ENCODE measurements at places on chromosomes 1 and 21. TPM values are rescaled to one million over a fixed set of nuclear protein-coding genes. Genes with fewer than 3 reads are reported as not detected.

DNA sequence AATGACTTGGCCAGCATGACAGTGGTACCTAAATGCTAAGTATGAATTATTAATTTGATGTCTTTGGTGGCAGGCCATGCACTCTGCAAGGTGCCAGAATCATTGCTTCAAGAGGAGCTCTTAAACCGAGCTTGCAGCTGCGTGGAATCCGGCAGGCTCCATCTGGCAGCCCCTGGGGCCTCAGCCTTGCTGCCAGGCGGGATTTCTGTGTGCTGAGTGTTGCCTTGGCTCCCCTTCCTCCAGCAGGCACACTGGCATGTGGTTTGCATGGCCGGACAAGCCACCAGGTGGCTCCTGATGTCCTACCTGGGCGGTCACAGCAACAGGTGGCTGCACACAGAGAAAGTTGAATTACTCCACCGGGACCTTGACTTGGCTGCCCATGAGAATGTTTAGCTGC lies 155.4 kb downstream of the URB2 start:
- no peaks in the 10 kb centered on the region for H3K36me3 ChIP-seq
- H3K4me3 ChIP-seq = no peak overlapping the region
- H3K27ac ChIP-seq = no peak overlapping the region
- H3K4me1 ChIP-seq = no peaks in the 10 kb centered on the region

- H3K27ac ChIP-seq = no peak overlapping the region
- no peaks in the 10 kb centered on the region for H3K4me1 ChIP-seq
- no peak overlapping the region for H3K4me3 ChIP-seq
Observed at GRCh38 chr1:204917802-204918201, 47.1 kb downstream of the NFASC start.

- H3K4me3 ChIP-seq = no peak overlapping the region
- H3K4me1 ChIP-seq = no peaks in the 10 kb centered on the region
- H3K27me3 ChIP-seq = peaks cover 11% of the 10 kb centered on the region
Observed at GRCh38 chr1:197066277-197066676, 783 bp downstream of the F13B start.

- peaks cover 1% of the 10 kb centered on the region for H3K36me3 ChIP-seq
- no peak overlapping the region for H3K27ac ChIP-seq
- no peak for DNase-seq
Observed at GRCh38 chr1:227305894-227306626, 12.2 kb downstream of the CDC42BPA start.

GRCh38 chr1:242691610-242691945 lies 167.1 kb upstream of the PLD5 start:
- H3K27me3 ChIP-seq = no peaks in the 10 kb centered on the region
- H3K4me3 ChIP-seq = no peak overlapping the region
- no peaks in the 10 kb centered on the region for H3K36me3 ChIP-seq
- no peak for DNase-seq

DNA sequence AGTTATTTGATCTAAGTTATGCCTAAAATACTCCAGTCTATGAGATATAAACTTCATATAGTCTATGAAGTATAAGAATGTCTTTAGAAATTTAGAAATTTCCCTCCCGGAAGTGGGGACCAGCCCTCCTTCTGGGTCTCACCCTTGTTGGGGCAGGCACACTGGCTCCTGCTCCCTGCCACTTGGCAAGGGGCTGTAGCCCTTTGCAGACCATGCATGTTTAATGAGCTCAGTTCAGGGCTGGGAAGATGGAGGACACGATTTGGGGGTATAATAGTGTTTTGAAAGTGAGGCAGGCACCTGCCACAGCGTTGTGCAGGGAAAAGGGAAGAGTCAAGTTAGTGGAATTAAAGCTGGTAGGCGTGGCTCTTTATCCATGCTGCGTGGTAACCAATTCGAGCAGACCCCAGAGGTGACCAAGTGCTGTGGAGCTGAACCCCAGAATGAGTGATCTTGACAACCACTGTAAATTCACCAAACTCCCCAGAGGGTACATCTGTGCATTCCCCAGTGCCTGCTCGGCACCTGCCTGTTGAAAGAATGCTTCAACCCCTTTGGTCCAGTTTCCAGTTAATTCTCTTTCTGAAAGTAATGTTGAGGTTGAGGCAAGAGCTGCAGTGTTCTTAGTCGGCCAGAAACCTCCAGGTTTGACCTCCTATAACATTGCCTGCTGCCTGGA lies 79.6 kb downstream of the DOP1B start:
- H3K4me3 ChIP-seq = no peak overlapping the region
- H3K27ac ChIP-seq = no peak overlapping the region
- peaks cover 15% of the 10 kb centered on the region for H3K36me3 ChIP-seq
- no peak for DNase-seq
- H3K27me3 ChIP-seq = no peaks in the 10 kb centered on the region

GRCh38 chr1:235038701-235039100 lies 89.9 kb downstream of the TOMM20 start:
- H3K27ac ChIP-seq = no peak overlapping the region
- DNase-seq = no peak
- H3K4me3 ChIP-seq = no peak overlapping the region
- H3K36me3 ChIP-seq = peaks cover 13% of the 10 kb centered on the region
- no peaks in the 10 kb centered on the region for H3K27me3 ChIP-seq

DNA sequence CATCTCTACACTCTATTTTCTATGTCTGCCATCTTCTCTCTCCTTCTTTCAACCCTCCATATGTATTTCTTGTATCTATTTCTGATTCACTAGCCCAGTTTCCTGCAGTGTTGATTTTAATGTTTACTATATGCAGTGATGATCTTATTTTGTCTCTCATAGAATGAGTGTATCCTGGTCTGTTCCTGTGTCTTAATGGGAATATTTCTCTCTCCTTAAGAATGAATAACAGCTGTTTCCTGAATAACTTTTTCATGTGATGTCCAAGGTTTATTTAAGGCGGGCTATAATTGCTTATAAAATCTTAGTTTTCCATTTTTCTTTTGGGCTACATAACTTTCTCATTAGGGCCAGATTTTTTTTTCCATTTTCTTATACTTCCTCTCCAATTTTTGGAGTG lies 144.5 kb downstream of the C1orf21 start:
- no peaks in the 10 kb centered on the region for H3K4me1 ChIP-seq
- H3K4me3 ChIP-seq = no peak overlapping the region
- DNase-seq = no peak

DNA sequence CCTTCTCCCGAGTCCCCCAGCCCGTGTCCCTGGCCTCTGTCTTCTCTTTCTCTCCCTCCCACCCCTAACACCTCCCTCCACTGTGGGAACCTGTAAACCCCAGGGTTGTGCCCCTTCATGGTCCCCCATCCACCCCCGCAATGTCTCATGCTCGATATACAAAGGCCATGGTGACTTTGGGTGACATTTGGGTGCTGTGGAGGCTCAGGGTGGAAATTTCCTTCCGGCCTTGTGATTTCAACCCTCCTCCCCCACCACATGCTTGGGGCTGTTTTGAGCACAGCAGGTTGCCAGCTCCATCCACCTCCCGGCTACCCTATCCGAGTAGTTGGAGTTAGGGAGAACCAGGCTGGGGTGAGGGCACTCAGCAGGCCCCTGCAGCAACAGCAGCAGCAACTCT lies 25.7 kb upstream of the VPS13D start:
- no peaks in the 10 kb centered on the region for H3K27me3 ChIP-seq
- peak overlapping the region; percentile 42 for H3K4me3 ChIP-seq
- H3K36me3 ChIP-seq = peaks cover 37% of the 10 kb centered on the region
- peaks cover 49% of the 10 kb centered on the region for H3K4me1 ChIP-seq
- DNase-seq = no peak

Gene SEC16B
- total RNA-seq = 0.42 TPM

Gene AKNAD1
- total RNA-seq = not detected

Gene RUNX3
- total RNA-seq = 172 TPM

Gene ADORA1
- not detected for total RNA-seq

Measured in activated naive CD8-positive, alpha-beta T cell treated with anti-CD3 and anti-CD28 coated beads, Interleukin-2, amount 10 ng/mL, durations not matched to agents 7 days and 5 days (primary cell).